ENCODE measurements at places on chromosomes 12 and 14. TPM values are rescaled to one million over a fixed set of nuclear protein-coding genes. Genes with fewer than 3 reads are reported as not detected.
A peak's percentile ranks its signal among the peaks of the same experiment; 100 is the strongest.

OVCH1 gene
- total RNA-seq = not detected

GAS2L3 gene
- total RNA-seq = 4.8 TPM

SIX6 gene
- total RNA-seq = not detected

KRT75 gene
- not detected for total RNA-seq

LRTM2 gene
- total RNA-seq = not detected

SLCO1B3 gene
- not detected for total RNA-seq

GRCh38 chr12:28034271-28034670 lies 61.7 kb upstream of the PTHLH start:
- H3K4me1 ChIP-seq = no peaks in the 10 kb centered on the region
- peaks cover 3% of the 10 kb centered on the region for H3K27me3 ChIP-seq
- no peak overlapping the region for H3K4me3 ChIP-seq
- DNase-seq = no peak

DNA sequence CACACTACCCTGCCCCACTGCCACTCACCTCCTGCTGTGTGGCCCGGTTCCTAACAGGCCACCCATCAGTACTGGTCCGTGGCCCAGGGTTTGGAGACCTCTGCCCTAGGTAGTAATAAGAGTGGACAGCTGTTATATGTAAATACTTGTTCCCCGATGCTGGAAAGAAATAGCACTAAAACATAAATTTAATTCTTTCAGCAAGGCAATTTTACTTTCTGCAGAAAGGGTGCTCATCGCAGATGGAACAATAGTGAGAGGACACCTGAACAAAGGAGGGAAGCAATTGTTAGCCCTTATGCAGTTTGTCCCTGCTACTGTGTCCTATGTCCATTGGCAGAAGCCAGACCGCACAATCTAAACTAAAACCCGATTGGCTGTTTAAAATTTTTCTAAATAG lies 5.9 kb upstream of the CYP46A1 start:
- DNase-seq = no peak
- H3K36me3 ChIP-seq = no peaks in the 10 kb centered on the region
- H3K27ac ChIP-seq = no peak overlapping the region
- H3K4me1 ChIP-seq = peaks cover 6% of the 10 kb centered on the region

- peak overlapping the region; percentile 100 for H3K27ac ChIP-seq
- no peaks in the 10 kb centered on the region for H3K27me3 ChIP-seq
- H3K4me3 ChIP-seq = peak overlapping the region; percentile 100
- peak; percentile 43 for DNase-seq
- H3K4me1 ChIP-seq = peaks cover 30% of the 10 kb centered on the region
- H3K36me3 ChIP-seq = peaks cover 31% of the 10 kb centered on the region
Observed at GRCh38 chr14:77459072-77459723, 1.3 kb downstream of the AHSA1 start.

DNA sequence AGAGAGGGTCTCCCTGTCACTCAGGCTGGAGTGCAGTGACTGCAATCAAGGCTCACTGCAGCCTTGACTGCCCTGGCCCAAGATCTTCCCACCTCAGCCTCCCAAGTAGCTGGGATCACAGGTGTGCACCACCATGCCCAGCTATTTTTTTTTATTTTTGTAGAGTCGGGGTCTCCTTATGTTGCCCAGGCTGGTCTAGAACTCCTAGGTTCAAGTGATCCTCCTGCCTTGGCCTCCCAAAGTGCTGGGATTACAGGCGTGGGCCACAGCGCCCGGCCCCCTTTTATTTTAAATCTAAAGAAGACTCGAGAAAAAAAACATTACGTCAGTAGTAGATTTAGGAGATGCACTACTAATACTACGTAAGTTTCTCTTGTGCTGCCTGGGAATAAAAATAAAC lies 14.3 kb downstream of the FOS start:
- no peaks in the 10 kb centered on the region for H3K36me3 ChIP-seq
- H3K27ac ChIP-seq = no peak overlapping the region

DNA sequence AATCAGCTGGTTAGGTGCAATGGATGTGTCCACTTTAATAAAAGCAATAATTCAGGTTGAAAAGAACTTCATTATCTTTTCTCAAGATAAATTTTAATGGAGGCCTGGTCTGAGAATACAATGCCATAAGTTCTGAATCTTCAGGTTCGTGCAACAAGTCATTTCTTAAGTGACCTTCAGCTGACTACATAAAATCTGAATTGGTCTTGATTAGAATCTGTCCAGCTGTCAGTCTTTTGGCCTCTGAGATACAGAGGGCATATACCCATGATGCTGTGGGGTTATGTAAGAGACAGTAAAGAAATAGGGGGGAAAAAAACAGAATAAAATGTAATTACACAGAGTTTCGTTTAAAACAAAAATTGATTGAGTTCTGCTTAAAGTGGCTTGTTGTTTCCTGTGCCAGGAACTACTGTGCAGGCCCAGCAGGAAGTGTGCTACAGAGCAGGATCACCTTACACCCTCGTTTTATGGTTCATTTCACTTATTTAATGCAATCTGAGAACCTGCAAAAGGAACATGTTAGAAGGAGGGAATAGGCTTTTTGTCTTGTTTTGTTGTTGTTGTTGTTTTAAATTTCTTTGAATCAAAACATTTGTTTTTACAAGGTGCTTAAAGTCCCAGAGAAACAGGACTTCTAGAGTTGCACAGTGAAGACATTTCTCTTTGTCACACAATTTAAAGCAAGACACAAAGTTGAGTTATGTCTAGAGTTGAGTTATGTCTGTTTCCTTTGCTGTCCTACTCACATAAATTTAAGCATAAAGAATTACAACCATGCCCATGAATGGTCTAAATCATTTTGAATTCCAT lies 64.2 kb downstream of the LGR5 start:
- H3K4me1 ChIP-seq = peaks cover 8% of the 10 kb centered on the region
- peak overlapping the region; percentile 63 for H3K27ac ChIP-seq
- H3K27me3 ChIP-seq = no peaks in the 10 kb centered on the region

DNA sequence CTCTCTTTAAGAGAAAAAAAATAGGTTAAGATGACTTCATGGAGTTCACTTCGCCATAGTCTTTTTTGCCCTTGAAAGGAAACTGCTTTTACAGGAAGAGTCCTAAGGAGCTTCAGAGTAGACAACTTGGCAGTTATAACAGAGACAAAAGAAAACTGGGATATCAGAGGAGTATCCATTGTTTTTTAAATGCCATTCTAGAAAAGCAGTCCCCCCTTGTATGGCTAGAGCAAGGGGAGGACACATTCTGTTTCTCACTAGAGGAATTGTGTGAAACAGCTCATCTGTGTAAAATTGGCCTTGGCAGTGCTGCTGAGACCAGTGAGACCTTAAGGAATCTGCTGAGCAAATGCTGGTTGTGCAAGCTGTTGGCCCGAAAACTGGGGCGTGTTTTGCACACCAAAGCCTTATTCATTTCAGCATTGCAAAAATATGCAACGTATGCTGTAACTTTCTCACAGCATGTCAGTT lies 128.0 kb downstream of the GPR135 start:
- no peaks in the 10 kb centered on the region for H3K27me3 ChIP-seq
- H3K4me3 ChIP-seq = no peak overlapping the region
- no peaks in the 10 kb centered on the region for H3K4me1 ChIP-seq
- DNase-seq = no peak

- H3K27me3 ChIP-seq = no peaks in the 10 kb centered on the region
- H3K4me3 ChIP-seq = no peak overlapping the region
- peaks cover 10% of the 10 kb centered on the region for H3K4me1 ChIP-seq
- H3K27ac ChIP-seq = no peak overlapping the region
- DNase-seq = no peak
Observed at GRCh38 chr12:96474206-96474605, 15.2 kb upstream of the CFAP54 start.

DNA sequence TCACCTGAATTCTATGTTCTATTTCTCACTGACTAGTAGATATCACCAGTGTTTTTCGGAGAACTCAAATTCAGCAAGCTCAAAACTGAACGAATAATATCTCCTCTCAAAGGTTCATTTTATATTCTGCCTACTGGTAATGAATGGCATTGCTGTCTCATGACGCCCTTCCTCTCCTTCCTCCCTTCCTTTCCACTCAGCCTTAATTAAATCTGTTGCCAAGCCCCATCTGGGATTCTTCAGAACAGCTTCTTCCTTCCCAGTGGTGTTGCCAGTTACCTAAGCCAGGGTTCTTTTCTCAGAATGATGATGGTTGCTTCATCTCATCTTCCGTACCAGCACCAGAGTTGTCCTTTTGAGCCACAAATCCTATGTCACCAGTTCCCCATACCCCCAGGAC lies 143.2 kb downstream of the SYNE2 start:
- no peak overlapping the region for H3K27ac ChIP-seq
- no peak overlapping the region for H3K4me3 ChIP-seq
- H3K36me3 ChIP-seq = peaks cover 48% of the 10 kb centered on the region
- H3K27me3 ChIP-seq = no peaks in the 10 kb centered on the region
- no peak for DNase-seq
- H3K4me1 ChIP-seq = peaks cover 9% of the 10 kb centered on the region

GRCh38 chr14:76268047-76268431 lies 107.9 kb upstream of the ESRRB start:
- no peaks in the 10 kb centered on the region for H3K36me3 ChIP-seq
- DNase-seq = no peak
- peaks cover 13% of the 10 kb centered on the region for H3K27me3 ChIP-seq
- no peaks in the 10 kb centered on the region for H3K4me1 ChIP-seq

DNA sequence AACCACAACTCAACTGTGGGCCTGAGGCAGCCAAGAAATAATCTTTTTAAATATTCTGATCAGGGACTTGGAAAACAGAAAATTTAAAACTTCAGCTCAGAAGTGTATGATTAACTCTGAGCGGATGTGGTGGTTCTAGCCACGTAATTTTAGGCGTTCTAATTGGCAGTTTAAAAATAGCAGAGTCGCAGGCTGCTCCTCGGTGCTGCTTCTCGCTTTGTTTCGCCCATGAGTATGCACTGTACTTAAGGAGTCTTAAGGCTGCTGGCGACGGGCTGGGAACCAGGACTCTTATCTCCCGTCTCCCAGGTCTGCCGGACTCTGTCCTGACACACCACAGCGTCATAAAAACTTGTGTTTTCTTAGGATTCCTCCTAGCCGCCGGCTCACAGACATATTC lies 113.4 kb upstream of the PELI2 start:
- no peaks in the 10 kb centered on the region for H3K36me3 ChIP-seq
- peak; percentile 35 for DNase-seq
- peak overlapping the region; percentile 63 for H3K27ac ChIP-seq

- no peak for DNase-seq
- H3K36me3 ChIP-seq = peaks cover 8% of the 10 kb centered on the region
- peak overlapping the region; percentile 90 for H3K27ac ChIP-seq
- peak overlapping the region; percentile 53 for H3K4me3 ChIP-seq
- H3K27me3 ChIP-seq = peaks cover 3% of the 10 kb centered on the region
Observed at GRCh38 chr12:51886021-51886710, 1.7 kb upstream of the ANKRD33 start.

GRCh38 chr12:46585854-46586621 lies 213.5 kb upstream of the SLC38A2 start:
- H3K36me3 ChIP-seq = peaks cover 45% of the 10 kb centered on the region
- peak overlapping the region; percentile 35 for H3K4me3 ChIP-seq
- peaks cover 16% of the 10 kb centered on the region for H3K4me1 ChIP-seq
- no peaks in the 10 kb centered on the region for H3K27me3 ChIP-seq
- peak; percentile 59 for DNase-seq

- no peak overlapping the region for H3K27ac ChIP-seq
- H3K4me3 ChIP-seq = peak overlapping the region; percentile 87
- no peak for DNase-seq
- peaks cover 7% of the 10 kb centered on the region for H3K36me3 ChIP-seq
Observed at GRCh38 chr12:56257071-56257470, 1.1 kb downstream of the ANKRD52 start.

GRCh38 chr12:47941475-47941780 lies 22.0 kb upstream of the TMEM106C start:
- H3K4me1 ChIP-seq = peaks cover 5% of the 10 kb centered on the region
- H3K36me3 ChIP-seq = no peaks in the 10 kb centered on the region
- no peak overlapping the region for H3K27ac ChIP-seq
- DNase-seq = no peak
- peaks cover 19% of the 10 kb centered on the region for H3K27me3 ChIP-seq
- no peak overlapping the region for H3K4me3 ChIP-seq

GRCh38 chr12:104411826-104412641 lies 44.7 kb upstream of the CHST11 start:
- H3K36me3 ChIP-seq = peaks cover 2% of the 10 kb centered on the region
- H3K4me3 ChIP-seq = no peak overlapping the region
- H3K27me3 ChIP-seq = peaks cover 4% of the 10 kb centered on the region

DNA sequence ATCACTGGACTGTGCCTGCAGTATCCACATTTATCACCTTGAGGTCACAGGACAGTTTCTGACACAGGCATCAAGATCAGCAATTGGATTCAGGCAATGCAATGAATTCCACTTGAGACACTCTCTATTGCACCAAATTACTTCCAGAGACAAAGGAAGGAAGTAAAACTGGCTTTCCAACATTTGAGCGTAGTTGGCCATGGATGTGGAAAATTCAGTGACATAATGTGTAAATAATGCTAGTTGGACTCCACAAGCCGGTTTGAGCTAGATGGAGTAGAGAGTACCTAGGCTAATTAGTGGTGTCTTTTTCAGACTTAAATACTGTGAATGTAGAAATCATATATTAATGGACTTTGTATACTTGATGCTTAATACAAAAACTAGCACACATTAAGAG lies 168.3 kb upstream of the SYT1 start:
- DNase-seq = no peak
- H3K36me3 ChIP-seq = no peaks in the 10 kb centered on the region
- H3K27ac ChIP-seq = no peak overlapping the region
- H3K4me3 ChIP-seq = no peak overlapping the region
- H3K4me1 ChIP-seq = no peaks in the 10 kb centered on the region

DNA sequence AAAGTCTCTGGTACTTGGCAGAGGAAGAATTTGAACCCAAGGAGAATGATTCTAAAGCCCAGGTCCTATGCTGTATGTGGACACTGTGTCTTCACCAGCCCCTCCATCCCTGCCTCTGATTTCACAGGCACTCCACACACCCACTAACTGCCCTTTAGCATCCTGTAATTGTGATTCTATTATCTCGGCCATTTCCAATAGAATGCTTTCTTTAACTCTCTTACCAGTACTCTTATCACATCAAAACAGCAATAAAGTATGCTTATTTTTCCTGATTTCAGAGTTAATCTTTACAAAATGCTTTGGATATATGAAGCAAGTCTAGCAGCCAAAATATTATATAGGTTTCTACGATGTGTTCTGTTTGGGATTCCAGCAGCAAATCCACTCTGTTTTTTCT lies 37.9 kb upstream of the BTG1 start:
- DNase-seq = no peak

DNA sequence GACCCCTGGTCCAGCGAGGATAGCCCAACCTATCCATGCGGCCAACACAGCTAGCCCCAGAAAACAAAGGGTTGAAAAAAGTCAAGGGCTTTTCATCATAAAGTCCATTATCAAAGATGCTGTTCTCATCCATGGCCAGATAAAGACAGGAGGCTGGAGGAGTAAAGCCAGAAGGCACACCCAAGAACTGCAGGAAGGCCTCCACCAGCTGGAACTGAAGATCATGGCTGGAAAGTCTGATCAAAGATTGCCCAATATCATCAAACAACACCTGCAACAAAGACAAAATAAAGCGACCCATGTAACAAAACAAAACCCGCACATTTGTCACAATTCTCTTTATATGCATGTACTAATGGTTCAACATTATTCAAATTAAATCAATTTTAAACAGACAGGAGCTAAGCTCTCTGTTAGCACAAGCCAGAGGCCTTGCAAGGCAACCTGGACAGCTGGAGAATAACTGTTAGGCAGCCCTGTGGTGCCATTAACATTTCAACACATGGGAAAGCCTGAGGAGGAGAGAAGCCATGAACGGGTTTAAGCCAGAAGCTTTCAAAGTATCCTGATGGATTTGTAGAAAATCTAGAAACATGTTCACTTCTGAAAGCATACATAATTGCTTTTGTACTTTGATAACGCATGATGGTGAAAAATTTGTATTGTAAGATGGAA lies 34.1 kb downstream of the PSMC1 start:
- no peak overlapping the region for H3K27ac ChIP-seq
- H3K4me3 ChIP-seq = no peak overlapping the region
- DNase-seq = no peak

- H3K4me3 ChIP-seq = peak overlapping the region; percentile 92
- DNase-seq = no peak
- no peaks in the 10 kb centered on the region for H3K36me3 ChIP-seq
- H3K27me3 ChIP-seq = peaks cover 5% of the 10 kb centered on the region
Observed at GRCh38 chr14:106843386-106843785, 1317.0 kb downstream of the TMEM121 start.

All from activated naive CD8-positive, alpha-beta T cell treated with anti-CD3 and anti-CD28 coated beads, Interleukin-2, amount 10 ng/mL, durations not matched to agents 7 days and 5 days (primary cell).